ENCODE measurements at places on chromosomes 5 and 9.

GRCh38 chr5:63055421-63055820 lies 476.8 kb downstream of the LRRC70 start:
- peak; percentile 82 for DNase-seq

GRCh38 chr9:133806623-133807010 lies 68.5 kb upstream of the SARDH start:
- no peak for DNase-seq

- peak; percentile 93 for DNase-seq
Measured at GRCh38 chr9:86854898-86855523, 92.3 kb downstream of the GAS1 start.

GRCh38 chr9:105244734-105245028 lies 230 bp downstream of the SLC44A1 start:
- no peak for DNase-seq

DNA sequence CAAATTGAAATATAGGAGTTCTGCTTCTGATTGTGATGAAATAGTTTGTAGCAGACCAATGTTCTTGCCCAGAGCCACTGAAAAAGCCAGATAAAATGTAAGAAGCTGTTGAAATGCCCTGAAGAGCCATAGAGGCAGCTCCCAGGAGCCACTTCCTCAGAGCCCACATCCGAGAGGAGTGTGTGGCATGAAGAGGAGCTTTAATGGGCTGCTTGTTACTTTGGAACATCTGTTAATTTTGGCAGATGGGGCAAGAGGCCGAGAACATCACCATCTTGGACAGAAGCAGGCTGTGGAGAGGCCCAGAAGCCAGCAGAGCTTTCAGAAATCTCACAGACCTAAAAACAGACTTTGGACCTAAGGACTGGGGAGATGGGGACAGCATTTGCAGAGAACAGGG lies 370.8 kb downstream of the GADD45G start:
- DNase-seq = no peak

DNA sequence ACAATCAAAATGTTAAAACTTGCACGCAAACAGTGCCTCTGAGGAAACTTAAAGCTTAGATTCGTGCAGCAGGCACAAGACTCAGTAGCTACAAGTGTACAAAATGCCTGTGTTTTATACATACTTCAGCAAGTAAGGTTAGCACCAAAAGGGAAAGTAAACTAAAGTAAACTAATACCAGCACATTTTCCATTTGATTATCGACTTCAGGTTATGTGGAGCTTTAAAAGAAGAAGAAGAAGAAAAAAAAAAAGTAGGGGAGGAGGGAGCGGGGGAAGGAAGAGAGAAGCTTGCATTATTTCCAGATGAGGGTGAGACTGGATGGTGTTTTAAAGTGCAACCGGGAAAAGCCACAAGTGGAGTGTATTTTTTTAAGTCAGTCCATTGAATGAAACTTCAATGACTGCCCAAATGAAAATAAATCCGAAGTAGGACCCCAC lies 596 bp upstream of the ADAMTS6 start:
- no peak for DNase-seq

GRCh38 chr9:106218427-106218826 lies 524.1 kb downstream of the TMEM38B start:
- no peak for DNase-seq

- DNase-seq = no peak
Measured at GRCh38 chr5:122301016-122301415, 11.0 kb upstream of the SNCAIP start.

DNA sequence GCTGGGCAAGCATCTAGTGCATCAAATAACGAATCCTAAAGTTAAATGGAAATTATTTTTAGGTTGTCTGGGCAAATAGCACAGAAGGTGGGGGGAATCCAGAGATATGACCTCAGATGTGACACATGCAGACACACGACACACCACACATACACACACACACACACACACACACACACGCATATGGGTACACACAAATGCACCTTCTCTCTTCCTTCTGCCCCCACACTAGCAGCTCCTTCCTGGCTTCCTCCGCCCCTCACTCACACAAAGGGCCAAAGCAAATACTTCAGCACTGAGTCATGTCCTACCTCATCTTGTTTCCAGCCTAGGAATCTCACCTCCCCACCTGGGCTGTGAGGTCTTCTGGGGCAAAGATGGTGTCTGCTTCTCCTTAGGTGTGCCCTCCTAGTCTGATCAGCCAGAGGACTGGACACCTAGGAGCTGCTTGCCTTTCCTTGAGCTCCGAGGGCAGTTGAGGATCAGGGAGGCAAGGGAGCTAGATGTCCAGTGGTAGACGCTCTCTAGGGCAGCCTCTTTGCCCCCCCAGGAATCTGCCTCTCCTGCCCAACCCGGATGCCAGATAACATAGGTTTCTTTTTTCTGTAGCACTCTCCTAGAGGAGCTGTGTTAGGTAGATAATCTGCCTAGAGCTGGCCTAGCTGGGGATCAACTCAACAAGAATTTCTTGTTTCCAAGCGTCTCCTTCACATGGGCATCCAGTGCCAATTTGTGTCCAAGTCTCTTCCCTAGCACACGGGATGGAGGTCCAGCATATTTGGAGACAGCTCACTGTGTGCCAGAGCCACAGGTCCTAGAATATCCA lies 14.3 kb upstream of the JADE2 start:
- DNase-seq = peak; percentile 97

GRCh38 chr5:80368661-80369480 lies 39.0 kb upstream of the ZFYVE16 start:
- no peak for DNase-seq
